Common myeloid progenitor, CD34-positive (primary cell): ENCODE measurements at places on chromosomes 12 and 14.
A peak's percentile ranks its signal among the peaks of the same experiment; 100 is the strongest.

- peak; percentile 26 for DNase-seq
These were observed 73.8 kb upstream of the ANKS1B start for GRCh38 chr12:100058482-100059029.

DNA sequence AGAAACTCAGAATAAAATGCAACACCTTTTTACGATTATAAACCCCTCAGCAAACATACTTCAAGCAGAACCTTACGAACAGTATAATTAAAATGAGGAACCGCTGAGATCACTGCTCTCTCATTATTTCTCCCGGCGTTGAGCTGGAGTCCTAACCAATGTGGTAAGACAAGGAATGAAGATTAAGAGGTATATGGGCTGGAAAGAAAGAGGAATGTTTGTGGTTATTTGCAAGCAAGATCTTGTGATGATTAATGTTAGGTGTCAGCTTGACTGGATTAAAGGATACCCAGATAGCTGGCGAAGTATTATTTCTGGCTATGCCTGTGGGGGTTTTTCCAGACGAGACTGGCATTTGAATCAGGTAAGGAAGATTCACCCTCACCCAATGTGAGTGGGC is 10.3 kb upstream of the ZNF84 start:
- no peak for DNase-seq

GRCh38 chr12:3728686-3729085 is 24.2 kb downstream of the CRACR2A start:
- peak; percentile 69 for DNase-seq

DNA sequence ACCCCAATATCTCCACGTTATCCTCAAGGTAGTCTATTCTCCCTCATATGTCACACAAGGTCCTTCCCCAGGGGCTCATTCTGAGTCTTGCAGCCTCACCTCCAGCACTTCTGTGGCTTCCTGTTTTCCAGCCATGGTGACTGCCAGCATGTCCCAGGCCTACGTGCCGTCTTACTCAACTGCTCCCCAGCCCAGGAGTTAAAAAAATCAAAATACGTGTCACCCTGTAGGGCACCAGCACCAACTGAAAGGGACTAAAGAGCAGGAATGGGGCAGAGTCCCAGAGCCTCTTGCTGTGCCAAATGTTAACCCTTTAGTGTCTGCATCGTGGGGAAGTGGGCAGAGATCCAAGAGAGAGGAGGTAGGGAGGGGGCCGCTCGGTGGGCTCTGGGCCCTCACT is 37.0 kb upstream of the MED13L start:
- peak; percentile 81 for DNase-seq

DNA sequence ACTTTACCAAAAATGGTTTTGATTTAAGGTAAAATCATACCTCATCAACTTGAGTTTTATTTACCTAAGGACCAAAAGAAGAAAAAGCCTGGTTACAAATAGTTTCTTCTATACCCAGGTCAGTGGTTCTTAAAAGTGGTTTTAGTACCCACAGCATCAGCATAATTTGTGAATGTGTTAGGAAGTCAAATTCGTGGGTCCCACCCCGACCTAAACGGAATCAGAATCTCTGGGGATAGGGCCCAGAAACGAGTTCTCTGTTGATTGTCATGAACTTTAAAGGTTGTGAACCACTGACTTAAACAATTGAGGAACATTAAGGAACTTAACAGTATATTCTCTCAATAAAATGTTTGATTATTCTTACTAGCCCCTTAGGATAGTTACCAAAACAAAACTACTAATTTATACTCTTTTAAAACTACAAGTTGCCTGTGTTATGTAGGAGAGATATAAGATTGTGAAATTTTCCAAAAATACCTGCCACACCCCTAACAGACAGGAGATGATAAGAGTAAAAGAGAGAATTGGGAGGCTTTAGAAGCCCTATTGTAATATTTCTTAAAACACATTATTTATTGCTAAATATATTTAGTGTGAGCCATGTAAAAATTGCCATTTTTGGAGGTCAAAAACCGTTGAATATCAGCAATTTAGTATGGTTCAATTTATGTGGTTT is 669 bp upstream of the SLC25A21 start:
- DNase-seq: no peak

DNA sequence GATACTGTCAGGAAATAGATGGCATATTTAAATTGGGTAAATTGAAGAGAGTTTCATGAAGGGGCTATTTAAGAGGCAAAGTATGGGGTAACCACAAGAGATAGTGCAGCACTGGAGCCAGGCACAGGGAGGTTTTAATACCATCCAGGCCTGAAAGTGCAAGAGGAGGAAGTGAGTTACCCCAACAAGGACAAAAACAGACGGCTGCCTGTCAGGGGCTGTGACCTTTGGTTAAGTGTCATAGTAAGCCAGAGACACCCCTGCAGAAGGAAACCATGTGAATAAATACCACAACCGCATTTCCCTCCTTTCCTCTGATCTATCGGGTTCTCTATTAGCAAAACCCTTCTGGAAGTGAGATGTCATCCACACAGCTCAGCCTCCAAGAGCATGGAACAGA is 122.0 kb upstream of the DHRS4 start:
- peak; percentile 86 for DNase-seq

- no peak for DNase-seq
These were observed 235.4 kb downstream of the SUDS3 start for GRCh38 chr12:118611770-118612169.

- no peak for DNase-seq
These were observed 215.7 kb downstream of the CPNE8 start for GRCh38 chr12:38689704-38690103.

- DNase-seq: no peak
These were observed 99.2 kb downstream of the SLC15A4 start for GRCh38 chr12:128724468-128725046.

DNA sequence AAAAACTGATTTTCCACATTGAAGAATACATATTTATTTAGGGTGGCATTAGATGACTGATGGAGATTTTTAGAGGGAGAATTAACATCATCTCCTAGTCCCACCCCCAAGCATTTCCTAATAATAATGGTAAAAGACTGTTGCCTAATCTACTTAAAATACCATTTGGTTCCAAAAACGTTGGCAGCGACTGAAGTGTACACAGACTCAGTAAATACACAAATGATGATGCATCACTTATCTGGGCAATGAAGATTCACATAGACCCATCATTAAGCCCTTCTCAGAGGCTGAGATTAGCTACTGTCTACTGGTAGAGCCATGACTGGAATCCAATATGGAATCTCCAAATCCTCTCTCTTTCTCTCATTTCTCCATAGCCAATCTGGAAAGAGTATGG is 18.2 kb downstream of the RTN1 start:
- DNase-seq: no peak

DNA sequence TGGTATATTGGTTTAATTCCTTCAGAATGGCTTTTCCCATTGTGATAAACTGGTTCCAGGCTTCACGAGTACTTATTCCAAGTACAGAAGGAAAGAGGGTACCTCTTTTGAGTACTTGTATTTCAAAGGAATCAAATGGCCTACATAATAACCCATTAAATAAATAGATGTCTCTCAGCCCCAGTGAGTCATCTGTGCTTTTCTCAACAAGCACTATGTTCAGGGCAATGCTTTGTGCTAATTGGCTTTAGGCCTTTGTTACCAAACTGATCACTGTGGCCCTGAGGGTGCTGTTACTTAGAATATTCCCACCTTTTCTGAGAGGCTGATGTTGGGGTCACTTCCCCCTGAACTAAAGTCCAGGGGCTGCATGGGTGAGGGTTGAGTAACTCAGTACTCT is 107.1 kb downstream of the LRRK2 start:
- no peak for DNase-seq

- no peak for DNase-seq
These were observed 3.1 kb upstream of the TPH2 start for GRCh38 chr12:71935594-71935993.

- DNase-seq: no peak
These were observed 6.9 kb upstream of the BCL7A start for GRCh38 chr12:122014781-122015180.

DNA sequence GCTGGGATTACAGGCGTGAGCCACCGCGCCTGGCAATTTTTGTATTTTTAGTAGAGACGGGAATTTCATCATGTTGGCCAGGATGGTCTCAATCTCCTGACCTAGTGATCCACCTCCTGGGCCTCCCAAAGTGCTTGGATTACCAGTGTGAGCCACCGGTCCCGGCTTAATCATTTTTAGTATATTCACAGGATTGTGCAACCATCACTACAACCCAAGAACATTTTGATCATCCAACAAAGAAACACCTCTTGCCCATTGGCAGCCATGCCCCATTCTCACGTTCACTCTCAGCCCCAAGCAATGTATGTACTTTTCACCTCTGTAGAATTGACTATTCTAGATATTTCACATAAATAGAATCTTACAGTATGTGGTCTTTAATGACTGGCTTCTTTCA is 19.9 kb downstream of the SP1 start:
- DNase-seq: no peak

DNA sequence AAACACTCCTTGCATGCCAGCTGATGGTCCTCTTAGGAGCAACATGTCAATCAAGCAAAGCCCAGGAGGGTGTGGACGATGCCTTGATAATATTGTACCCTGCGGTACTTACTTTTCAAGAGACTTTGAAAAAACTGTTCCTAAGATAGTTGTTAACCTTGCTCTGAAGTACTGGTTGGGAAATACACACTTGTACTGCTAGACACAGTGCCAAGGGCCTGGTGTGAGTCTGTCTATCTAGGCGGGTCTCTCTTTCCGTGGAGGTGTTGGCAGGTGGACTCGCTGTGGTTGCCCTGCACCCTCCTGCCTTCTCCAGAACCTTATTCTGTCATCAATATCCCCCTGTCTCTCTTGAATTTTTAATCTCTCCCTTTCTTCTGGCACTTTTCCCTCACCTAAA is 189.4 kb downstream of the NRXN3 start:
- no peak for DNase-seq

- DNase-seq: no peak
These were observed 2.8 kb upstream of the NFE2 start for GRCh38 chr12:54303640-54304039.

DNA sequence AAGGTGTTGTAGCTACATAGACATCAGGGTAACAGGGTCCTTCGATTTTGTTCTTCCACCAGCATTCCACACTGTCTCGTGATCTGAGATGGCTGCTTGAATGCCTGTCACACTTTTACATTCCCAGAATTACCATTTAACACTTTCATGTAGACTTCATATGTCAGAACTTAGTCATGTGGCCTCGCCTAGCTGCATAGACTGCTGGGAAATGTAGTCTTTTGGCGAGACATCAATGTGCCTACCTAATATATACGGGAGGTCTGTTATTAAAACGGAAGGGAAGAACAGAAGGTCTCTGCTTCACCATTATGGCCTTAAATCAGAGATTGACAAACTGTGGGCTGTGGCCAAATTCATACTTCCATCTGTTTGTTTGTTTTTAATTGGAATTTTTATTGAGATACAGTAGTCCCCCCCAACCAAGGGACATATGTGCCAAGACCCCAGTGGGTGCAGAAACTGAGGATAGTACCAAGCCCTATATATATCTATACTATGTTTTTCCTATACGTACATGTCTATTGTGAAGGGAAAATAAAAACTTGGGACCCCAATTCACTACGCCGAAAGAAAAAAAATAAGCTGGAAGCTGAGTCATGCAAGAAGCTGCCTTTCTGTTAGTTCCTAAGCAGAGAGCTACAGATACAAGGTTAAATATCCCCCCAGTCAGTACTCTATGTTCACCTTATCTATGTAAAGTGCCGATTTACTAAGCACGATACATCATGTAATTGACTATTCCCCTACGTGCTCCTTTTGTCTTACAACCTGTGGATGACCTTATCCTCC is 11.3 kb upstream of the HRK start:
- peak; percentile 36 for DNase-seq

- DNase-seq: no peak
These were observed 333.7 kb downstream of the GLT1D1 start for GRCh38 chr12:129186952-129187351.

- DNase-seq: no peak
These were observed 539 bp downstream of the PSME2 start for GRCh38 chr14:24145690-24146452.

DNA sequence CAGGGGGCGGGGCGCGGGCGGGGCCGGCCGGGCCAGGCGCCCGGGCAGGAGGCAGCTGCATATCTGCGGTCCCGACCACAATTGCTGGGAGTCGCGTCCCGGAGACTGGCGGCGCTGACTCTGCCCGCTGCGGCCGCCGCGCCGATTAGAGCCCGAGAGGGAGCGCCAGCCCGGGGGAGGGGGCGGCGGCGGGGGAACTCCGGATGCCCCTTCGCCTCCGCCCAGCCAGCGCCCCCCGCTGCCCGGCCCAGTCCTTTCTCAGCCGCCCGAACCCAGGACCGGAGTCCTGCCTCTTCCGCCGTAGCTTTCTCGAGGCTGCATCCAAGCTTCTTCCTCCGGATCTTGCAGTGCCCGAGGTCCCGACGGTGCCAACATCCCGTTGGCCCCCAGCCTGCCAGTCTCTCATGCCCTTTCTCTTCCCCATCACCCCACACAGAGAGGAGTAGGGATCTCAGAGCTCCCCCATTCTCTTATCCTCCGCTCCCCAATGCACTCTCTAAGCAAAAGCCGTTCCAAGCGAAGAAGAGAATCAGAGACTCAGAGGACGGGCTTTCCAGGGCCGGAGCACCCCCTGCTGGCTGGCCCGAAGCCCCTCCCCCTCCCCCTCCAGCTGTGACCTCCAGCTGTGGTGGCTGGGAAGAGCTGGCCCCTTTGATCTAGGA is 8.8 kb upstream of the SP7 start:
- peak; percentile 80 for DNase-seq

DNA sequence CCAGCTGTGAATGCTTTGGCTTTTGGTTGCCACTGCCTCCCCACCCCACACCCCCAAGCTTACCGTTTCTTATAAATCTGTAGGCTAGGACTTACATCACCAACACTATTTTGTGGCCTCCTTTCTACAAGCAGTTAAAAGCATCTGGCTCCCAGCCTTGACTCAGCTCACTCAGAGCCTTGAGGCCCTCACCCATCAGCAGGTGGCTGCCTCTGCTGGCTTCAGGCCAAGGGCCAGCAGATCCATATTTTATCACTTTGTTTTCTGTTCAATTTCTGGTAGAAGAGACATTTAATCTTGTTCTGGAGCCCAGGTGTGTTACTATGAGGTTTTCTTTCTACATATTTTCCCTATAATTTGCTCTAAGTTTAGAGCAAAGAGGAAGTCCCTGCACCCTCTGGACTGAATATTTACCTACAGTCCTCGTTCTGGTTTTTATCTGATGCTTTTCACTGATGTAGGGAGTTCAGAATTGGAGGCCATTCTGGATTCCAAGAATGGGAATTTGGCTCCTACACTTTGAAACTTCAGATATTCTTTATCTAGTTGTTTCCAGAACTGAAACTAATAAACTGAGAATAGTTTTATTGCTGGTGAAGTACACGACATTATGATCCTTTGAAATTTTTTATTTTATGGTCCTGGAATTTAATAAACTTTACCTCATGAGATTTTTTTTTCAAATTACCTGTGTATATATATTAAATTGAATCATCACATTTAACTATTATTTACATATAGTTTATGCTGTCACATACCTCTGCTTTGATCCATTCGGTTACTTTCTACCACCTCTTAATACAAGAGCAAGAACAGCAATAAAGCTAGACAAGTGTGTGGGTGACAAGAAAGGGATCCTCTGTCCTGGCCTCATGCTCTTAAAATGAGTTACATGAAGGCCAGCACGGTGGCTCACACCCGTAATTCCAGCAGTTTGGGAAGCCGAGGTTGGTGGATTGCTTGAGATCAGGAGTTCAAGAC is 22.2 kb downstream of the PLBD1 start:
- DNase-seq: no peak

GRCh38 chr12:111881716-111882115 is 39.7 kb downstream of the MAPKAPK5 start:
- DNase-seq: no peak
